ENCODE measurements at places on chromosomes 4 and X. TPM values are rescaled to one million over a fixed set of nuclear protein-coding genes. Genes with fewer than 3 reads are reported as not detected.

Gene MID1
- 29.8 TPM for total RNA-seq

Gene GYG2
- total RNA-seq = 0.22 TPM

Gene TMPRSS11D
- not detected for total RNA-seq

Gene PDGFC
- total RNA-seq = 6.7 TPM

Gene KDR
- total RNA-seq = 145 TPM

Gene HTN3
- total RNA-seq = not detected

Gene CFAP47
- total RNA-seq = not detected

Gene STOX2
- total RNA-seq = 0.02 TPM

Gene MAGEA1
- total RNA-seq = not detected

Gene TEX11
- total RNA-seq = not detected

Gene ZFP92
- 1.2 TPM for total RNA-seq

DNA sequence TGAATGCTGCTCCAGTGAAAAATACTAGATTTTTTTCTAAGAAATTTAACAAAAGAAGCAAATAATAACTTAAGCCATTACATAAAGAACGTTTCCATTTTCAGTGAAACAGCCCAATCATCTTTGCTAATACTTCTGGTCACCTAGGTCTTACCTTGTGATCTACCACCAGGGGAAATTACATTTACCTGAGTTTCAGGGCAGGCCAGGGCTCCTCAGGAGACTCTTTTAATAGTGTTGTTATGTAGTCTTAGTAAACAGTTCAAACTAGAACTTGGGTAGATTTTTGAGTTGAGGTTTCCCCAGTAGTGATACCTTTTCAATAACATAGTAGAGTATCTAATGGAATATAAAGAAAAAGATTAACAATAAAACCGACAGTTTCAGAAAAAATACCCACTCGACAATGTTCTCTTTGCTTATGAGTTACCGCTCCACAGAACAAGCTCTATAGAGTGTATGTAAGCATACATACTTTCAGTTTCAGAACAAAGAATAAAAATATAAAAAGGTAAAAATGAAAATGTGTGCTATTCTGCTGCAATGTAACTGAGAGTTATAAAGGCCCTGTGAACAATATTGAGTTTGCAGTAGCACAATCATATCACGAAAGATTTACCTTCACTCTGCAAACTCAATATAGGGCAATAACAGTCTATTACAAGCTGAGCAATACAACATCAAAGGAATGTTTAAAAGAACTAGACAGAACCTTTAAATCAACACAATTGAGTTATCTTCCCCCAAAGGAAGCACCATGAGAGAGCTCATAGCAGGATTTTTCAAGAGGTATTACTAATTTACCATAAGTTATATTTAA lies 165.8 kb downstream of the ATOH1 start:
- no peak for DNase-seq

- no peak for DNase-seq
These were observed 62.4 kb upstream of the UGT2B15 start for GRCh38 chr4:68732653-68733466.

DNA sequence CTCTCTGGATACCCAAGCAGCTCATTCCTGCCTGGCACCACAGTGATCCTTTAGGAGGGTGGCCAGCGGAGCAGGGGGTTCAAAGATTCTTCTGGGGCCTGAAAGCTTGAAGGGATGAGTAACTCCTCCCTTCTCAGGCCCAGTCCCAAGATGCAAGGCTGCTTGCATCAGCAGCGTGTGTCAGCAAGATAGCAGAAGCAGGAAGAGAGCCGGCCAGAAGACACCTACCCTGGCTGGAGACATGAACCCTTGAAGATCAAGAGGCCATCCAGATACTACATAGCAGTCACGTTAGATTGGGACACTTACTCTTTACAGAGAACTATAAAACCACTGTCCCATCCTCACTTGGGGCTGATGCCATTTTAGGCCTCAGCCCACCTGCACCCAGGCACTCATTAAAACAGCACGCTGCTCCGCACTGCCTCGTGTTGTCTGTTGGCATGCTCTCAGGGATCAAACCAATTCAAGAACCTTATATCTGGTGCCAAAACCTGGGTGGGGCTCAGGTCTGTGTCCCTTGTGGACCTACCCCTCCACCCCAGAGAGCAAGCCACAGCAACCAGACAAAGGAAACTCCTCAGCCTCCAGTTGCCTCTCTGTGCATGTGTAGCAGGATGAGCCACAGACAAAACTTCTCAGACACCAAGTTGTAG lies 6.5 kb downstream of the UGT2B17 start:
- DNase-seq = no peak

DNA sequence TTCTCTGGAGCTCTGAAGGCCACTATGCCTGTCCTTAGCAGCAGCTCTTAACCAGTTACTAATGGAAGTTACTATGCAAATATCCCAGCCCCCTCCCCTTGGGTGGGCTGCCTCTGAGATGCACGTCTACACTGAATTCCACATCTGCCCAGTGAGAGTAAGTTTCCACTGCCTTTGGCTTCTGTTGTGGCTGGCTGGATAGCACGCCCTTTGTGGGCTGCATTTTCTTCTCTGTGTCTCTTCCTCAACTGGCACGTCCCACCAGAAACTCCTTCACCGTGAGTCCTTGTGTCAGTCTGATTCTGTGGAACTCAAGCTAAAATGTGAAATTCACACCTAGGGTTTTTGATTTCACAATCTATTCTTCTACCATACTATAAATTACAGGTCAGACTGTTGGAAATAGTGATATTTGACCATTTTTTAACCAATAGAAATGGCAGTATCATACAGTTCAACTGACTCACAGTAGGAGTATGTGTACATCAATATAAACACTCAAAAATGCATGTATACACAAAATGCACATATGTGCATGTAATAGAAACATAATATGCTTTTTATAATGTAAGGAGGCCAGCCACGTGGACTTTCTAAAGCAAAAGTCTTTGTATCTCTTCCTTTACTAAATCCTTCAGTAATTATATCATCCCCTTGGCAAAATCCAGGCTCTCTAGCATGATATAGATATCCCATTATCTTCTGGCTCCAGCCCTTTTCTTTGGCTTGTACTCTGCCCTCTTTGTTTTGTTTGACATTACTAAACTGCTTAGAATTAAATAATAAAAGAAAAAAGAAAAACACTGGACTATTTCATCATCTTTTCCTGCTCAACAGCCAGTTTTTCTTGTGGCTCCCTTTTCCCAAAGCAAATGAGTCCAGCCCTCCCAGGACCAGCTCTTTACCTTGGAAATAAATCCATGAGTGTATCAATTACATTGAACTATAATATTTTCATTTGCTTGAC lies 33.2 kb upstream of the LDB2 start:
- DNase-seq = peak; percentile 58

DNA sequence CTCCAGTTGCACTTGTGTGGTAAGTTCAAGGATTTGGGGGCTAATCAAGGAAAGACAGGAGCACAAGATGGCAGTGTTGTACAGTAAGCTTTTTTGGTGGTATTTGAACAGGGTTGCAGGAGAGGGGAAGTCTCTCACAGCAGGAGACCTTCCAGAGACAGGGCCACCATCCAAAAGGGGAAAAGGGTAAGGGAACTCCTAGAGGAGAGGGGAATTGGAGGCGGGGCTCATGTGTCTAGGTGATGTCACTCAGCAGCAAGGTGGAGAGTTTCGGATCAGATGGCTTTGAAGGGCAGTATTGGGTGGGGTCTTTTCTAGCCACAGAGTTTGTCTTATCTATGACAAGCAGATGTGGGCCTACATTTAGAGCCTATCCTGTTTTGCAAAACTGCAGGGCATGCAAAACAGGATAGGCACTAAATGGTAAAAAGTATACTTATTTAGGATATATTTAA lies 13.4 kb upstream of the RNF175 start:
- DNase-seq = no peak

DNA sequence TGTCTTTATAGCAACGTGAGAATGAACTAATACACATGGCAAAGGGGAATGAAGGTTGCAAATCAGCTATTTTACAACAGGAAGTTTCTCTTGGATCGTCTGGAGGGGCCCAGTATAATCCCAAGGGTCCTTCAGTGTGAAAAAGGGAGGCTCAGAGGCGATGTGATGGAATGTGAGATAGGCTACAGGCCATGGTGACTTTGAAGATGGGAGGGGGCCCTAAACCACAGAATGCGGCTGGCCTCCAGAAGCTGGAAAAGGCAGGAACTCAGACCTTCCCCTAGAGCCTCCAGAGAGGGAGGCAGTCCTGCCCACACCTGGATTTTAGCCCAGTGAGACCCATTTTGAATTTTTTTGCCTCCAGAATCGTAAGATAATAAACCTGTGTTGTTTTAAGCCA lies 69.4 kb upstream of the PGM2 start:
- no peak for DNase-seq

DNA sequence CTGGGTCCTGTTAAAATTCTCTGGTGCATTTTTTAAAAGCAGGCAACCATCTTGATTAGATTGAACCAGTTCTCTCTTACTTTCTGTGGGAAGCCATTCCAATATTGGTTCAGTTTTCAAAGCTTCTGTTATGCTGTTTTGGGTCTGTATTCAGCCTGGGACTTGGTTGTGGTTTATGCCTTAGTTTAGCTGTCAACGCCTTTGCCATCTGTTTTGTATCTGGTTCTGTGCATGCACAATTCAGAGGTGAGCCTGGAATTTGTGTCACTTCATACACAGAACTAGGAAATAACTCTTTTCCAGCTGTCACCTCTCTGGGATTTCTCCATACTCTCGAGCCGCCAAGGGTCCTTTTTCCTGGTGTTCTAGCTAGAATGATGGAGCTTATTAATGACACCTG lies 46.2 kb downstream of the STAP1 start:
- DNase-seq = no peak

- no peak for DNase-seq
These were observed 66.3 kb upstream of the PUDP start for GRCh38 chrX:7214251-7214650.

DNA sequence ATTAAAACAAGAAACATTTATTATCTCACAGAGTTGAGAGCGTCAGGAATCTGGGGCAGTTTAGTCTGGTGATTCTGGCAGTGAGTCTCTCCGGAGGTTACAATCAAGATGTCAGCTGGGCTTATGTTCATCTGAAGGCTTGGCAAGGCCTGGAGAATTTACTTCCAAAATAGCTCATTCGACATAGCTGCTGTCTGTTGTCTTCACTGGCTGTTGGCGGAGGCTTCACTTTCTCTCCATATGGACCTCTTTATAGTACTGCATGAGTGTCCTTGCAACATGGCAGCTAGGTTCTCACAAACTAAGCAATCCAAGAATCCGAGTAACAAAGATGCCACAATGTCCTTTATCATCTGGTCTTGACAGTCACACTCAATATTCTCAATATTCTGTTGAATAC lies 70.2 kb upstream of the ADGRL3 start:
- no peak for DNase-seq

GRCh38 chr4:80710748-80711451 lies 319.6 kb upstream of the BMP3 start:
- DNase-seq = no peak

DNA sequence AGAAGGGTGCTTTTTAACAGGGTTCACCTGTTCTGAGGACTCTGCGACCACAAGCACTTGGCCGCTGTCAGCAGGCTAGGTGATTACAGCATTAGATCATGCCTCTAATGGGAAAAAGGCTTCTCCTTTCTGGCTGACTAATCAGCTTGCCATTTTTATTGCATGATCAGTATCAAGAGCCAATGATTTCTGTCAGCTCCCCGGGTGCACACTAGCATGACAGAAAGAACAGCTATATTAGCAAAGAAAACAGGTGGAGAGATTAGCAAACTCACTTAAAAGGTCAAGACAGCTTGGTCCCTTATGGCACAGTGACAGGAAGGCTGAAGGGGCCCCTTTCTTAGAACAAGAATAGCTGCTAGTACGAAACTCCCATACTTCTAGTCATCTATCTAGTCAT lies 170.0 kb downstream of the SMIM20 start:
- no peak for DNase-seq

- no peak for DNase-seq
These were observed 23.4 kb downstream of the TRIM75 start for GRCh38 chr4:165077034-165077578.

GRCh38 chrX:129663171-129663570 lies 8.4 kb upstream of the APLN start:
- peak; percentile 25 for DNase-seq

DNA sequence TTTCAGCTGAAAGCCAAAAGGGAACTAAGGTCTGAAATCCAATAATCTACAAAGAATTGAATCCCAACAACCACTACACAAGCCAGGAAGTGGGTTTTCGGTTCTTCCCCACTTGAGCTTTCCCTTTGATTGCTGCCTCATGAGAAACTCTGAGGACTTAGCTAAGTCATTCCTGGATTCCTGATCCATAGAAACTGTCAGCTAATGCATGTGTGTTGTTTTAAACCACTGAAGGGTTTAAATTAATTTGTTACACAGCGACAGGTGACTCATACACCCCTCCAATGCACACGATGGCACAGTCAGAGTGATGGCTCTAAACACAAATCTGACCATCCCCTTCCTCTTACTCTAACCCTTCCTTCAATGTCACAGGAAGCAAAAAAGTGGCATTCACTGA lies 282.9 kb downstream of the RAB28 start:
- DNase-seq = no peak

GRCh38 chr4:110372485-110372884 lies 103.5 kb upstream of the ENPEP start:
- no peak for DNase-seq

DNA sequence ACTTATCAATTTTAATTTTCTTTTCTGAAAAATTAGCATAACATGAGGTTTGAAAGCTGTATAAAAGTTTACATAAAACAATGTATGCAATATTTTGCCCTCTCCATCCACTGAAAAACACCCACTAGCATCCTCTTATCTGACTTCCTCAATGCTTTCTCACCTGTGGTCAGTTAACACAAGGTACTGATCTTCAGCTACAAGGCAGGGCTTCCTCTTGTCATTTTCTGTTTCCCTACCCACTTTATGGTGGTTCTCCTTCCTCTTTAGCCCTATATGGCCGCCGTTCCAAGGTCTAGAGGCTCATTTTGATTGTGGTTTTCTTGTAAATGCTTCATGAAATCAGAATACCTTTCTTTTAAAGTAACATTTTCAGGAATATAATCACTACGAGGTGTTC lies 618.6 kb upstream of the CPEB2 start:
- no peak for DNase-seq

DNA sequence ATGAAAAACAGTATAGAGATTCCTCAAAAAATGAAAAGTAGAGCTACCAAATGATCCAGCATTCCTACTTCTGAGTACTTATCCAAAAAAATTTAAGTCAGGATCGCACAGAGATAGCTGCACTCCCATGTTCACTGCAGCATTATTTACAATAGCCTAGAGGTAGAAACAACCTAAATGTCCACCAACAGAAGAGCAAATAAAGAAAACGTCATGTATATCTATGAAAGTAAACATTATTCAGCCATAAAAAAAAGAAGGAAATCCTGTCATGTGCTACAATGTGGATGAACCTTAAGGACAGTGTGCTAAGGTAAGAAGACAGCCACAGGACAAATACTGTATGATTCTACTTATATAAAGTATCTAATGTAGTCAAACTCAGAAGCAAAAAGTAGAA lies 12.4 kb downstream of the THOC2 start:
- DNase-seq = no peak
